Glutamatergic neuron (in vitro differentiated cells): ENCODE measurements at places on chromosomes 7 and 10.

- no peak for DNase-seq
Observed at GRCh38 chr7:102913826-102914225, 1.0 kb downstream of the LRRC17 start.

DNA sequence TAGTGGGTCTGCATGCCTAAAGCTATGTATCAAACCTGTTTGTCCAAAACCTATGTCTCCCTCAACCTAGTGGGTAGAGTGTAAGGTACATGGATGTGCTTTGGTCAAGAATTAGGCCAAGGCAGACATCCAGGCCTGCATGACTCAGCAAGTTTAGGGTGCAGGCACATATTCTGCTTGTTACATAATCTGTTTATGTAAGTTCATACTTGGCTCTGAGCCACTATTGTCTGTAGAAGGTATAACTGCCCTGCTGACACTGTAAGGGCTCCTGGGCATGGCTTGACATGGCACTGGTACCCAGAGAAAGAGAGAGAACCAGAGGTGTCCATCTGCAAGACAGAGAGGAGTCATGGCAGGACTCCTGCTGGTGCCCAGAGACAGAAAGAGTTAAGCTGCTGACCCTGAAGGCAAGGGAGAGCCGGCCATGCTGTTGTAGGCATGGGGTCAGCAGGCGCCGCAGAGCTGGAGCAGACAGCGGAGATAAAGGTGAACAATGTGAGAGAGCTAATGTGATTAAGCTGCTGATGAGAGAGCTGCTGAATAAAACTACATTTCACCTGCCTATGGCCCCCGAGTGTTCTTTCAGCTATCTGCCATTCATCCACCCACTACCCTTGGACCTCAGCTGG lies 118.5 kb upstream of the TMEM106B start:
- no peak for DNase-seq

DNA sequence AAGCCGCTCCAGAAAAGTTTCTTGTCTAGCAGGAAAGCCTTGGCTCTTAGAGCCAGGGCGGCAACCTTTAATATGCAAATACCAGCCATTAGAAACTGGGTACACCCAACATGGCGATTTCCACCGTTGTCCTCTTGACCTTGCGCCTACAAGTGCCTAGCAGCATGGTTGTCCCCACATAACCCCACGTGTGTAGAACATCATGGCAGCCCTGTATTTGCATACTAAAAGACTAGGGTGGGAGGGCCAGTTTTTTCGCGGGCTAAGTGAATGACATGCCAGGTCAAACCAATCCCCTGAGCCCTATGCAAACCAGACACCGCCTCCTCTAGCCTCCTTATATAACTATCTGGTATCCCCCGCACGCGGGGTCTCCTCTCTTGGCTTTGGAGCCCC lies 58.4 kb upstream of the FZD8 start:
- no peak for DNase-seq

GRCh38 chr7:46115410-46115809 lies 194.3 kb upstream of the IGFBP3 start:
- DNase-seq, result no peak

- peak; percentile 39 for DNase-seq
Observed at GRCh38 chr7:82442492-82443035, 1.0 kb downstream of the CACNA2D1 start.

DNA sequence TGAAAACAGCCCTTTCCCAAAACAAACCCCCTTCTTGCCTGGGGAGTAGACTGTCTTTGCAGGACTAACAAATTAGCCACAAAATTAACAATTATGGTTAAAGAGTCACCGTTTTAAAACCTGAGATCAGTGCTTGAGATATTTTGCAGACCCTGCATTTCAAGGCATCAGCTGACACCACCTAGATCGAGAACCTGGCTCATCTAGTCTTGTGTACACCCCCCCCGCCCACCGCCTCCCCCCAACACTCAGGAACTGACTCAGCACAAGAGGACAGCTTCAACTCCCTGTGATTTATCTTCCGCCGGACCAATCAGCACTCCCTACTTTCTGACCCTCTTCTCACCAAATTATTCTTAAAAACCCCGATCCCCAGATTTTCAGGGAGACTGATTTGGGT lies 737.1 kb downstream of the PHTF2 start:
- DNase-seq, result no peak

DNA sequence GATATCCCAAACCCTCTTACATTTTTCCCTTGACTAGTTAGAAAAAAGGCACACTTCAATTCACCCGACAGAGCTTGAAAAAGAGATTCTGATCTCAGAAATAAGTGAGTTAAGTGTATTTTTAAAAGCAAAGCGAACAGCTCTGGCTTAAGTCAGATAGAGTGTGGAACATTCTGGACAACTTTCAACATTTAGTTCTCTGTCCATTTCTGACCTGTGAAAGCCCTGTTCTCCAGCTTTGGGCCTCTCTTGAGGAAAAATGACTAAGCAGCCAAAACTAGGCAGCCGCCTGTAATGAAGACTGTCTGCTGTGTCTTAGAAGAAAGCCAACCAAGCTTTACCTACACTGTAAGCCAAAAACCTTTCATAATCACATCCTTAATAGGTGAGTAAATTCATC lies 50.5 kb downstream of the CDK6 start:
- no peak for DNase-seq

- no peak for DNase-seq
Observed at GRCh38 chr7:85529831-85530230, 343.0 kb upstream of the SEMA3D start.

- DNase-seq, result no peak
Observed at GRCh38 chr10:43188702-43189101, 50.5 kb downstream of the CSGALNACT2 start.

GRCh38 chr7:44072364-44073231 lies 7.2 kb upstream of the PGAM2 start:
- peak; percentile 83 for DNase-seq

DNA sequence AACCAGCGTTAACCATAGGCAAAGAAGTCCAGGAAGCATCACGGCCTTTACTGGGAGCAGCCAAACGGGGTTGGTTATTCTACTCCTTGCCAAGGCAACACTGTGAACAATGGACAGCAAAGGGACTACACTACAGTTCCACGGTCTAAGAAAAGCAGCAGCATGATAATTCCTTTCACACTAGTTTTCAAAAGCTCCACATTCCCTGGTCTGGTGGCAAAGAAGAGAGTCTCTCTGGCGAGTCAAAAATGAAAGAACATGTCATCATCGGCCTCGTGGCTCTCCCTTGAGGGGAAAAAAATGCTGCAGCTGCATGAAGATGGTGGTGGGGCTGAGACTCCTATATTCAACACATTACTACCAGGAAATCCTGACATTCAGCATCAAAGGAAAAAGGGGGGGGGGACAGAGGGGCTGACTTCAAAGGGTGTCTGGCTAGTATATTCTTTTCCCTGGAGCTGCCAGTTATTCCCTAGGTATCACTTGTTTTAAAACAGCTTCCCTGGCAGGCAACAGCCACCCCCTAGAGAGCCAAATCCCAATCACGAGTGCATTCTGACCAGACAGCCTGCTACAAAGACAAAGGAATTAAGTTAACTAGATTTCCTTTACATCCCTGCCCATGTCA lies 49.1 kb downstream of the SLC37A3 start:
- no peak for DNase-seq

DNA sequence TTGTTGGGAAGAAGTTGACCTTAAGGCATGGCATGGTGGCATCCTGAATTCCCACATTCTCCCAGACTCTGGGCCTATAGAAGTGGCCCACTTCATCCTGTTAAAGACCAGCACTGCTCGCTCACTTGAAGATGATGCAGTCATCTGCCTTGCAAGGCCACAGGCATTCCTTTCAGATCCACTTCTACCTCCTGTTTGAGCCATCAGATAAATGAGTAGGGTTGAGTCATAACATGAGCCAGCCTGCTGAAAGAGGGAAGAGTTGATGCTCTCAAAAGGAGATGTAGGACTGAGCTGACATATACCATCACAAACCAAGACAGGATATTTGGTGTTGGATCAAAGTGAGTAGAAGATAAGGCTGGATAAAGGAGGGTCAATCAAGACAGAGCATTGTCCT lies 1.5 kb upstream of the EBLN1 start:
- no peak for DNase-seq

DNA sequence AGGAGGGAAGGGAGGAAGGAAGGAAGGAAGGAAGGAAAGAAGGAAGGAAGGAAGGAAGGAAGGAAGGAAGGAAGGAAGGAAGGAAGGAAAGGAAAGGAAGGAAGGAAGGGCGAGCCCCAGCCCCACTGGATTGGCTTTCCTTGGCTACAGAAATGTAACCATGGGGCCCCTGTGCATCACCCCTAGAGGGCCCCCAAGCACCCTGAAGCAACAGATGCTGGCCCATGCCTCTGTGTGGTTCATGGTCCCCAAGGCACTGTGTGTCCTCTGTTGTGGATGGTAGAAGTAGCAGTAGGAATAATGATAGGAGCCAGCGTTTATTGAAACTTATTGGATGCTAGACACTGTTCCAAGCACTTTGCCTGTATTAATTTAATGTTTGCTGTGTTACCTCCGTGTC lies 116.6 kb upstream of the MACROH2A2 start:
- no peak for DNase-seq

DNA sequence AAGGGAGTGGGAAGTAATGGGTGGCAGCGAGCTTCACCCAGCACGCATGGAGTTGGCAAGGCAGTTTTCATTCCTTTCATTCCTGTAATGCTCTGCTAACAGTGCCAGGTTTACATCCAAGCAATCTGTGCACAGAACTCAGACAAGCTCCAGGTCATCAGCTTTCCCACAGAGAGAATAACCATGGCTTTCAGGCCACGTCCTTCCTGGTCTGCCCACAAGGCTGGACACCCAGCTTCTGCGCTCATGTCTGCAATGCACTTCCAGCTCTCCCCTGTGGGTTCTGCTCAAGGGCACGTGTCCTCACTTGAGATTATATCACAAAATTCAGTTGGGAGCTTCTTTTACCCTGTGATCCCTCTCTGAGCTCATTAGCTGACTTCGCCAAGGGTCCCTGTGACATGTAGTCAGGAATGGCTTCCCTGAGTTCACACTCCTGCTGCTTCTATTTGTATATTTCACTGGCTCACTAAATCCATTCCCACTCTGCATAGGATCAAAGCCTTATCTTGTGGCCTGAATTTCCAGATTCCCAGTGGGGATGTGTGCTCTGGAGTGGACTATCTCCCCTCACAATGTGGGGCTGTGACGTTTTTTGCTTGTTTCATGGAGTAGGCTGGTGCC lies 18.6 kb downstream of the AKR1C2 start:
- no peak for DNase-seq

GRCh38 chr7:116356333-116356965 lies 143.1 kb upstream of the CAV2 start:
- no peak for DNase-seq

- no peak for DNase-seq
Observed at GRCh38 chr7:23539494-23539907, 7.7 kb upstream of the TRA2A start.

- no peak for DNase-seq
Observed at GRCh38 chr7:25557379-25557917, 329.2 kb upstream of the NPVF start.

- peak; percentile 58 for DNase-seq
Observed at GRCh38 chr10:44385026-44385695, at the start of gene CXCL12. Gene CXCL12 (minus strand): TSS chr10:44385097. CDS start chr10:44385005, 92 bp downstream.

- no peak for DNase-seq
Observed at GRCh38 chr7:14891289-14891688, 11.3 kb downstream of the DGKB start.

GRCh38 chr10:20257422-20257821 lies 441.2 kb downstream of the PLXDC2 start:
- DNase-seq, result no peak

DNA sequence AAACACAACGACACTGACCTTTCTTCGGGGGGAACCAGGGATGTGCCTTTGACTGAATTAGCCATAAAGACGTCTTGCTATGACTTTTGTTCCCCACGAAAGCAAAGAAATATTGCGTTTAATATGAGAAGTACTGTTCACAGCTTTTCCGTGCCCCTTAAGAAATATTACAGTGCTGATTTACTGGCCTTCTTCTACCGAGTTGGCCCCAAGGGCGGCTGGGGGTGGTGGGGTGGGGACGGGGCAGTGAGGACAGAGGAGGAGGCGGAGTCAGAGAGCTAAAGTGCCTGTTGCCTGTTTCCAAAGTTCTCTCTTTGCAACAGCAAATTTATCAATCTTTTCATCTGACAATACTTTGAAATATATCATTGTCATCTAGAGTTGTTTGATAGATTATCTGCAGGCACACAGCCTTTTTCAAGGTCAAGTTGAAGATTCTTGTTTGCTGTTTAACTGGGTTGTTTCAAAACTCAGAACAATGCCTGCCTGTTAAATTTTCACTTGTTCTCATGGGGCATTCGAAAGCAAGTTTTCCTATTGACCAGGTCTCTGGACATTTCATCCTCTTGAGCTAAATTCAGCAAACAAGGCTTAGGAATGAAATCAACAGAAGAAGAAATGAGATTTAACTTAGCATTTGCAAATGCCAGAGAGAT lies 9.0 kb downstream of the PTF1A start:
- no peak for DNase-seq

- no peak for DNase-seq
Observed at GRCh38 chr10:43262397-43262901, 4.4 kb downstream of the RASGEF1A start.

GRCh38 chr7:101201695-101202602 lies 1.1 kb upstream of the MOGAT3 start:
- DNase-seq, result no peak

DNA sequence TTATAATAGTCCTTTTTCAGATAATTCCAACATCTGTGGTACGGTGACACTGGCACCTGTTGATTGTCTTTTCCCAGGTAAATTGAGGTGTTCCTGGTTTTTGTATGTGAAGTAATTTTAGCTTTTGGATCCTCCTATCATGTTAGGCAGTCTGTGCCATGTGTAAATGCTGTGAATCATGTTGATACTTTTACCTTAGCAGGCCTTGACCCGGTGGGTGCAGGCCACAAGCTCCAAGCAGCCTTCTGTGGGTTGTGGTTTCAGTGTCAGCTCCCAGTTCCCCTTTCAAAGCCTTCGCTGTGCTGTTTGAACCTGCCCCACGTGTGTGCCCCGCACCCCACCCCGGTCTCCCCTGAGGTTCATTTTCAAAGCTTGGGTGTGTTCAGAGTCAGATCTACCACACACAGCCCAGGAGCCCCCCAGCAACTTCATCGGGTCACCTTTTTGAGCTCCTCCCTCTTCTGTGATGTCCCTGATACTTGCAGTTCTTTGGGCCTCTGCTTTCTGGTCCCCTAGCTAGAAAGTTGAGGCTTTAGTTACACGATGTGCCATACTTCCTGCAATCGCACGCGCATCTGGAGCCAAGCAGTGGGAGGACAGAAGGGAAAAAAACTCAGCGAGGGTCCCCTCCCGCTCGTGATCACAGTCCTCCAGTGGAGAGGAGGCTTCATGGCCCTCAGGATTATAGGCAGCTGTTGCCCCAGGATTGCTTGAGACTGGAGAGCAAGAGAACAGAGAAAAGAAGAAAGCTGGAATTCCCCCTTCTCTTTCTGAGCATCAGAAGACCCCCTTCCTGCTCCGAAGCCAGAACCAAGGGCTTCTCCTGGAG lies 8.7 kb upstream of the BHLHA15 start:
- DNase-seq, result no peak

GRCh38 chr10:123512901-123513775 lies 153.0 kb upstream of the GPR26 start:
- DNase-seq, result no peak

DNA sequence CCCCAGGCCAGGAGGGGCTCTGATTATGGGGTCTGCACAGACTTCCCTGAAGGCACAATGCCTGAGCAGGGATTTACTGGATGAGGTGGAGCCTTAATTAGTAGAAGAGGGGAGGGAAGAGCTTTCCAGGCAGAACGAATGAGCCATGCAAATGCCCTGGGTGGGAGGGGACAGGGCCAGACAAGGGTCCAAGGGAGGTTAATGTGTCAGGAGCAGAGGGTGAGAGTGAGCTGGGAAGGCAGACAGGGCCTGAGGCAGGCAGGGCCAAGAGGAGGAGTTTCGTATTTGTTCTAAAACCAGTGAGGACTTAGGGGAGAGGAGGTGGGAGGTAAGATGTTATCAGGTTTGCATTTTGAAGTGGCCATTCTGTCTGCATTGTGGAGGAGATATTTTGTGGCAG lies 65.3 kb downstream of the NPY start:
- DNase-seq, result peak; percentile 25
